ENCODE measurements at places on chromosomes 16 and 17. TPM values are rescaled to one million over a fixed set of nuclear protein-coding genes. Genes with fewer than 3 reads are reported as not detected.

The CCL1 gene
- not detected for total RNA-seq

DNA sequence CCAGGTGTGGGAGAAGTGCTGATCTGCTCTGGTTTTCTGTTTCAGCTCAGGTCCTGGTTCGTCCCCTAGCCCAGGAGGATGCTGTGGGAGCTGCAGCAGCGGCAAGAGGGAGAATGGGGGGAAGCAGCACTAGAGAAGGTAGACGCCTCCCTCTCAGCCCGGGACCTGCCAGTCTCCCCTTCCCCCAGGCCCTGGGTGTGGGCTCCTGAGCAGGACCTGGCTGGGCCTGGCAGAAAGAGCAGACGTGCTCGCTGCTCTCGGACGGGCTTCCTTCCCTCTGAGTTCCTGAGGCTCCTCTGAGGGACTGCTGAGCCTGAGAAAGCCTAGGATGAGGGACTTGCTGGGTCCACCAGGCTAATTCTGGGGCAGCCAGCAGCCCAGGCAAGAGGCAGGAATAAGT lies 3.1 kb downstream of the PRCD start:
- no peak for DNase-seq

GRCh38 chr16:2585651-2586081 lies 47.8 kb downstream of the PDPK1 start:
- DNase-seq = no peak

GRCh38 chr16:75065149-75065505 lies 51.5 kb downstream of the LDHD start:
- no peak for DNase-seq

GRCh38 chr17:63881935-63882601 lies at the start of gene GH2:
GH2 (minus strand) TSS chr17:63881944; CDS start chr17:63881801, 143 bp downstream.
- peak; percentile 34 for DNase-seq

Data from heart left ventricle (tissue), 16 donors.